ENCODE measurements at places on chromosomes 1 and 21.

- peaks cover 42% of the 10 kb centered on the region for H3K4me1 ChIP-seq
- H3K4me3 ChIP-seq = no peak overlapping the region
- no peak overlapping the region for H3K27ac ChIP-seq
- no peaks in the 10 kb centered on the region for H3K27me3 ChIP-seq
- DNase-seq = no peak
- H3K36me3 ChIP-seq = peaks cover 5% of the 10 kb centered on the region
Observed at GRCh38 chr1:17576519-17576853, 37.0 kb downstream of the ARHGEF10L start.

- H3K36me3 ChIP-seq = no peaks in the 10 kb centered on the region
- H3K27me3 ChIP-seq = no peaks in the 10 kb centered on the region
- peak; percentile 9 for DNase-seq
- no peak overlapping the region for H3K27ac ChIP-seq
Observed at GRCh38 chr1:55632906-55633305, 417.7 kb upstream of the USP24 start.

DNA sequence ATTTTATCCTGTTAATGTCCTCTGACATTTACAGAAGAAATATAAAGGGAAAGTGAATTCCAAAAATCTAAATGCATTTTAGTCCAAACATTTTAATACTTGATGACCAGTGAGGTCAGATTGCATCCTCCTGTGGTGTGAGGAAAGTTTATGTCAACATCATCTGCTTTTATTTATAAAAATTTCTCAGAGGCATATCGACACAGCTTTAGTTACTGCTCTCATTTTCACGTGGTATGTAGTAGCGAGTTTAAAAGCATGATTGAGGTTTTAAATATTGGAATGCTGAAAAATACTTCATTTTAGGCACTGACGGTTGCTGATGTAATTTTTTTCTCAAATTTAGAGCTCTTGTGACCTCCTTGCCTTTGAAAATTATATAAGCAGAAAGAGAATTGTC, 234.8 kb downstream of the HMCN1 start:
- no peaks in the 10 kb centered on the region for H3K27me3 ChIP-seq
- H3K4me1 ChIP-seq = peaks cover 2% of the 10 kb centered on the region
- no peak overlapping the region for H3K4me3 ChIP-seq
- peak; percentile 37 for DNase-seq
- H3K27ac ChIP-seq = peak overlapping the region; percentile 83

DNA sequence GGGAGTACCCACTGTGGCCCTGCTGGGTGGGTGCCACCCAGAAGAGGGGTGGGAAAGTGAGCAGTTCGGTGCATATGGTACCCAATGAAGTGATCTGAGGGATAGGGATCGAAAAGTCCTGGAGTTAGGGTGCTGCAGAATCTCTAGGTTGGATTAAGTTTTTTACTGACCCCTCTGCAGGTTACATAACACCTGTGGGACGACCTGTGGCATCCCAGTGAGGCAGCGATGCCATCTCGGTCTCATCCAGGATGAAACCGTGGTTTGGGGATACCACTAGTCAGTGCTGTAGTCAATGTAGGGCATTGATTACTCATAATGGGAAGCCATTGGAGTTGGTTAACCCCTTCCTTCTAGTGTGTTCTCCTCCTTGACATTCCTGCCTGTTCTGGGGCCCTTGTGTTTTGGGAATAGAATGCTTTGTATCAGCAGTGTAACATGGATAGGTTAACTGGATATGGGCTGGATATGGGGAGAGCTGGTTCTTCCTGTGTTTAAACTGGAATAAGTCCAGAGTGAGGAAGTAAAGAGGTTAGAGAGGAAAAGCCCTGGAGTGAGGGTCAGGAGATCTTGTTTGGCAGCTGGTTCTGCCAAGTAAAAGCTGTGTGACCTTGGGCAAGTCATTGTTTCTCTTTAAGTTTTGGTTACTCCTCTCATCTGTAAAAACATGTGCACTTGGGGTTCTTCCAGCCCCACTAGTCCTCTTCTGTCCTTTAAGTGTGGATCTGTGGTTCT, 42.8 kb upstream of the ATF3 start:
- no peak overlapping the region for H3K27ac ChIP-seq
- H3K36me3 ChIP-seq = no peaks in the 10 kb centered on the region
- no peaks in the 10 kb centered on the region for H3K27me3 ChIP-seq
- DNase-seq = no peak

DNA sequence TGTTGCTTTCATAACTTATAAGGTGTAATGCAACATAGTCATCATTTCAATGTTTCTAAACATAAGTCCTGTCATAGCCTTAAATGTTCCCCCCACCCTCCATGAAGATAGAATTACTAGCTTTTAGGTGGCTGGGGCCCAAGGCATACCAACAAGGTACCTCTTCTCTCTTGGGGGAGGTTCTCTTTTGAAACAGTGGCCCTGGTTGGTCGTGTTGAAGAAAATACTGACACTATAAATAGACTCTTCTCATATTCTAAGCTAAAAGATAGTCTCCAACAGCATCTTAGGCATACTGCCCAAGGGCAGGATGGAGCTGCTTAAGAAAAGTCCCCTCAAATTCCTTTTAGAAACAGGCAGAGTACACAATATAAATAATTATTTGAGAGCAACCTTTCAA, 255.0 kb downstream of the FAF1 start:
- no peaks in the 10 kb centered on the region for H3K4me1 ChIP-seq
- no peaks in the 10 kb centered on the region for H3K27me3 ChIP-seq
- H3K36me3 ChIP-seq = no peaks in the 10 kb centered on the region
- H3K4me3 ChIP-seq = no peak overlapping the region
- H3K27ac ChIP-seq = no peak overlapping the region

GRCh38 chr1:96427616-96428015, 294.0 kb upstream of the PTBP2 start:
- H3K27me3 ChIP-seq = no peaks in the 10 kb centered on the region
- no peak overlapping the region for H3K27ac ChIP-seq
- H3K4me3 ChIP-seq = no peak overlapping the region
- no peak for DNase-seq
- no peaks in the 10 kb centered on the region for H3K36me3 ChIP-seq

GRCh38 chr1:9376430-9376829, 83.7 kb downstream of the SPSB1 start:
- no peaks in the 10 kb centered on the region for H3K27me3 ChIP-seq
- DNase-seq = no peak
- peak overlapping the region; percentile 79 for H3K27ac ChIP-seq

GRCh38 chr1:17009706-17010105, 2.0 kb downstream of the ATP13A2 start:
- H3K27me3 ChIP-seq = no peaks in the 10 kb centered on the region
- peaks cover 45% of the 10 kb centered on the region for H3K4me1 ChIP-seq
- no peak overlapping the region for H3K4me3 ChIP-seq

DNA sequence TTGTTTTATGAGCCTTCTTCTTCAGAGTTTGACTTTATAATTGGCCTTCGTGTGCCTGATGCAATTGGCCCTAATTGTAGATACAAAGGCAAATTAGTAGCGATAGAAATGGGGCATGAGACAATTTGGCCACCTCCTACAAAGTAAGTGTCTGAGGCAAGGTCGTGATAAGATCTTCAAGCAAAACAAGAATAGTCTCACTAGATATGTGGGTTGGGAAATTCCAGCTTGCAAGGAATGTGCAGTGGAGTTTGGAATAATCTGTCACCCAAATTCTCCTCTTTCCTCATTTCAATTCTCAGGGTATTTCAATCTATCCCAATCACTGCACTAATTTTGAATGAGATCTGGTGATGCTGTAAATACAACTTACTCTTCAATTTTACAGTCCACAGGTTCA, 11.4 kb upstream of the TSNAX start:
- H3K27me3 ChIP-seq = no peaks in the 10 kb centered on the region
- H3K36me3 ChIP-seq = no peaks in the 10 kb centered on the region
- no peak for DNase-seq
- H3K27ac ChIP-seq = no peak overlapping the region

DNA sequence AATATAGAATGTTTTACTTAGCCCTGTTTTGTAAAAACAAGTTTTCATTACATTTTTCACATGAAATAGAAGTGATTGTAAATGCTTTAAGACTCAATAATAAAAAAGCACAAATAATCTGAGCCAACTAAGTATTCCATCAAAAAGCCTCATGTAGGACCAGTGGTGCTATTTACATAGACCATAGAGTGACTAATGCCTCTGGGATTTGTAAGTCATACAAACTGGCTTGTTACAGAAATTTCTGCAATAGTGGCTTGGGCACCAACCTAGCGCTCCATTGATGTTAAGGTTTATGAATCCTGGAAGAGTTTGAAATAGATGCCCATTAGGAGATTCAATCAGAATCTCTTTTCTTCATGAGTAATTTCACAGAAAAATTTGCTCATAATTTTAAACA, 31.9 kb downstream of the ZMYM1 start:
- peak; percentile 70 for DNase-seq
- H3K27ac ChIP-seq = no peak overlapping the region
- peaks cover 43% of the 10 kb centered on the region for H3K36me3 ChIP-seq
- H3K27me3 ChIP-seq = no peaks in the 10 kb centered on the region

- H3K36me3 ChIP-seq = peaks cover 9% of the 10 kb centered on the region
- no peaks in the 10 kb centered on the region for H3K27me3 ChIP-seq
- H3K27ac ChIP-seq = peak within 1 kb of the TSS; percentile 96
- H3K4me1 ChIP-seq = peaks cover 5% of the 10 kb centered on the region
- DNase-seq = peak; percentile 87
- H3K4me3 ChIP-seq = peak within 1 kb of the TSS; percentile 98
Observed at GRCh38 chr1:113759333-113760101, at the start of gene PHTF1. PHTF1 (minus strand) TSS chr1:113759486; CDS start chr1:113758703, 783 bp downstream.

- H3K27me3 ChIP-seq = no peaks in the 10 kb centered on the region
- no peak overlapping the region for H3K27ac ChIP-seq
- H3K4me1 ChIP-seq = no peaks in the 10 kb centered on the region
- DNase-seq = no peak
- H3K4me3 ChIP-seq = no peak overlapping the region
Observed at GRCh38 chr1:229653420-229653819, 27.4 kb downstream of the URB2 start.

DNA sequence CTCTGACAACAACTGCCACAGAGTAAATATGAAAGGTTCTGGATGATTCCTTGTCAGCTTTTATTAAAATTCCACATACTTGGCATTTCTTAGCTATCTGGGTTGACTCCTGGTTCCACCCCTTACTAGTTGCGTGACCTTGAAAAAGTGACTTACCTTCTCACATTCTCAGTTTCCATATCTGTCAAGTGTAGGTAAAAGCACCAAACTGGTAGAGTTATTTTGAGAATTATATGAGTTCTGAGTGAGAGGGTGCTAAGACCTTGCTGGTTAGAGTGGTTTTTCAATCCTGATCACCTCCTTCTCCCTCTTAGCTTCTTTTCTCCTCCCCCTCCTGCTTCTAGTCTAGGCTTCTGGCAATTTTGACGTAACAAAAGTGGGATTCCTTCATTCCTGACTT, 83.4 kb upstream of the ABCD3 start:
- H3K4me1 ChIP-seq = peaks cover 13% of the 10 kb centered on the region
- peak overlapping the region; percentile 62 for H3K27ac ChIP-seq
- H3K4me3 ChIP-seq = no peak overlapping the region
- no peaks in the 10 kb centered on the region for H3K36me3 ChIP-seq
- H3K27me3 ChIP-seq = no peaks in the 10 kb centered on the region

DNA sequence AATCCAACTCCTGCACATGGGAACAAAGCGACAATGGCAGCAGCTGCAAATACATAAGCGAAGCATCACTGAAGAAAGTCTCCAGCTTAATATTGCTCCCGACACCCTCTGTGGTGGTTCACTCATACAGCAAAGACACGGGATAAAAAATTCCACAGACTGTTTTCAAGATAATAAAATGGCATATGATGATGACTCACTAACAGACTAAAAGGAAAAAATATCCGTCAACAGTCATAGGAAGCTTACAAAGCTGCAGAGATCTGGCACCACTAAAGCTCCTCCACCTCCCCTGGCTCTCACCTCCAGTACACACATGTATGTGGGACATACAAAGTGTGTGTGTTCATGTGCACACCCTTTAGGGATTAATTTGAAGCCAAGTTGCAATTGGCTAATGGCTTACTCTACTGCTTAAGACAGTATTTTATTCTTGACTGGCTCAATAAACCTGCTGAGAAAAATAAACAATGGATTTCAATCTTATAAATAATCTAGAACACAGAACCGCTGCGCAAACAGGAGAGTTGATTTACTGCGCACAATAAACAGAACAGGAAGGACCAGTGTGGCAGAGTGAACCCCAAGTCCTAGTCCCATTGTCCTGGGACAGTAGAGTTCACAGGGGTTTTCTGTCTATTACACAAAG, 94.4 kb downstream of the SLC45A1 start:
- peaks cover 44% of the 10 kb centered on the region for H3K36me3 ChIP-seq
- H3K4me3 ChIP-seq = no peak overlapping the region
- DNase-seq = peak; percentile 89
- H3K4me1 ChIP-seq = peaks cover 19% of the 10 kb centered on the region

DNA sequence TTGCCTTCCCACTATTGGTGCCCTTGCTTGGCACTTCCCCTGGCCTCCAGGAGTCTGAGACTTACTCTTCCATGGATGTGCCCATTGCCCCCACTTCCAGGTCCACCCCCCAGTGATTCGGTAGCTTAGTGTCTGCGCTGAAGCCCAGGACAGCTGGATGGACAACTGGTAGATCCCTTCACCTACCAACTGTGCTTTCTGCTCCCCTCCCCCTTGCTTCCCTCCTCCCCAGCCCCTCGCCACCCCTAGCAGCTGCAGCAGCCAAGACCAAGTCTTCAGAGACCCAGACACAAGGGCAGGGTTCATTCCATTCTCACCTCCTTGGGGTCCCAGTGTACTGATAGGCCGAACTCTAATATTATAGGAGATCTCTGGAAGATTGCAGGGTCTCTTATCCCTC, 6.9 kb downstream of the LMNA start:
- H3K27ac ChIP-seq = peak overlapping the region; percentile 86
- peak overlapping the region; percentile 89 for H3K4me3 ChIP-seq
- peak; percentile 52 for DNase-seq
- peaks cover 69% of the 10 kb centered on the region for H3K4me1 ChIP-seq

Data from mesenchymal stem cell (in vitro differentiated cells and primary cell).